ENCODE measurements at places on chromosomes 6 and 20.

DNA sequence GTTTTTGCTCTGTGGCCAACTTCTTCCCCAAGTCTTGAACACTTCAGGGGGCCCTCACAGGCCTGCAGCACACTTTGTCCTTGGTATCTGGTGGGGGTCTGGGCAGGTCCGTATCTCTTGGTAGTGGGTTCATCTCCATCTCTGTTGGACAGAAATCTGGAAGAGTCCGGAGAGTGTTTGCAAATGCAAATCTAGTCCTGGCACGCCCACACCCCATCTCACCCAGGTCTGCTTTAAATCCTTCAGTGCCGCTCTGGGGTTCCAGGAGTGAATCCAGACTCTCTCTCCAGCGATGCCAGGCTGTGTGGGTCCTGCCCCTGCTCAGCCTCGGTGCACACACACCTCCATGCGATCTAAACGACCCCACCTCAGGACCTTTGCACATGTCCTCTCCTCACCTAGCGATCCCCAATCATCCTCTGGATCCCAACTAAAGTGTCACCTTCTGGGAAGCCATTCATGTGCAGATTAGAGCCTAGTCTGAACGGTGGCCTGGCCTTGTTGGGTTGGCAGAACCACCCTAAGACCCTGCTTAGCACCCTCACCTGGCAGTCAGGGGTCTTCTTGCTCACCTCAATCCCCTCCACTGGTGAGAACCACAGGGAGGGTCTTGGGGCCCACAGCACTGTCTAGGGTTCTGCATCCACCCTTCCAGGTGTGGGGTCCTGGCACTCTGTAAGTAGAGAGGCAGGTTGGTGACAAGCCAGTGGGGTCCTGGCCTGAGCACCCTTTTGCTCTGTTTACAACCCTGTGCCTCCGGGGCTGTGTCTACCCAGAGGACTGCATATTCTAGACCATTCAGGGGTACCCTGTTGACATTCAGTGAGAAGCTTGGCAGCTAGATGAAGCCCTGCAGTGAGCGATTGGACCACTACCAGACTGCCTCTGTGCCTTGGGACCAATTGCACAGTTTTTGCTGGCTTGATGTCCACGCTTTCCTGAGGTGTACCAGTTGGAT, 100.8 kb downstream of the SYCP2 start:
- no peak for DNase-seq

DNA sequence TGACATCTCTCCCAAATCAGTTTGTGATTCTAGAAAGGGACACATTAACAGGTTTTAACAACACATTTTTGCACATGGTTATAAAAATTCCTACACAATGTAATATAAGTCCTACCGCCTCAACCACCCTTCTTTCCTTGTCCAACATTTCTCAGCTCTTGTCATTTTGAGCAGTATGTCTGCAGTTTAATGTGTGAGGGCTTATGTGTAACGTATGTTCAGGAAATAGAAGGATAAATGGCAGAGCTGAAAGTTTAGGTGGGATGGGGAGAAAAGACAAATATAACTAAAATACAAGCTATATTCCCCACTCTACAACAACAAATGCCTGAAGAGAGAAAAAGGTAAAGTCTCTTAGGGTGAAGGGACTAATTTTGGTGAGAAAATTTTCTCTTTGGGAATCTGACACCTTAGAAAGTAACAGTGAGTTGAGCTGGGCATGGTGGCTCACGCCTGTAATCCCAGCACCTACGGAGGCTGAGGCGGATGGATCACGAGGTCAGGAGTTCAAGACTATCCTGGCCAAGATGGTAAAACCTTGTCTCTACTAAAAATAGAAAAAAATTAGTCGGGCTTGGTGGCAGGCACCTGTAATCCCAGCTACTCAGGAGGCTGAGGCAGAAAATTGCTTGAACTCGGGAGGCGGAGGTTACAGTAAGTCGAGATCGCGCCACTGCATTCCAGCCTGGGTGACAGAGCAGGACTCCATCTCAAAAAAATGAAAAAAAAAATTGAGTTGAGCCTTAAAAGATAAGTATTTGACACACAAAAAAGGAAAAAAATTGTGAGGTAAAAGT, 5.1 kb downstream of the PNRC1 start:
- no peak for DNase-seq

- DNase-seq = no peak
Measured at GRCh38 chr6:136566851-136567250, 16.6 kb upstream of the MAP7 start.

GRCh38 chr6:110042670-110043296, 64.7 kb downstream of the GPR6 start:
- no peak for DNase-seq

Data from T-cell (primary cell).